AG10803 (cell line): ENCODE measurements at places on chromosomes 13 and 19.

GRCh38 chr19:36665832-36666231, 805 bp downstream of the ZNF461 start:
- no peak for DNase-seq

- peak; percentile 52 for DNase-seq
Measured at GRCh38 chr19:42252365-42253244, 2.3 kb downstream of the ERF start.

- no peak for DNase-seq
Measured at GRCh38 chr19:38443458-38443999, 10.0 kb downstream of the RYR1 start.

DNA sequence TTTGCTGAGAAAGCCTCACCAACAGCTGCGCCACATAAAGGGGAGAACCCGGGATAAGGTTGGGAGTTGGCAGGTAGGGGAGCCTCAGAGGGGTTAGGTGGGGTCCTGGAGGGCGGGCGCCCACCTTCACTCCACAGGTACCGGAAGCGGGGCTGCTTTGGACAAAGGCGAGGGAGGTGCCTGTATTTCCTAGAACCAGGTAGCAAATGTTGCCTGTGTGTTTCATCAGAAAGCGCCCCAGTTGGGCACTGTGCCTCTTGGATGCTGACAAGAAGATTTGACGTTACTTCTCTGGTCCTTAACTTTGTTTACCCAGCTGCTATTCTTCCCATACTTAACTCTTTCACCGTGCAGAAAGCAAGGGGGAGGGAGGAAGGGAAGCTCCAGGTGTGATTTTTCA, 278.9 kb downstream of the ZNF536 start:
- no peak for DNase-seq

DNA sequence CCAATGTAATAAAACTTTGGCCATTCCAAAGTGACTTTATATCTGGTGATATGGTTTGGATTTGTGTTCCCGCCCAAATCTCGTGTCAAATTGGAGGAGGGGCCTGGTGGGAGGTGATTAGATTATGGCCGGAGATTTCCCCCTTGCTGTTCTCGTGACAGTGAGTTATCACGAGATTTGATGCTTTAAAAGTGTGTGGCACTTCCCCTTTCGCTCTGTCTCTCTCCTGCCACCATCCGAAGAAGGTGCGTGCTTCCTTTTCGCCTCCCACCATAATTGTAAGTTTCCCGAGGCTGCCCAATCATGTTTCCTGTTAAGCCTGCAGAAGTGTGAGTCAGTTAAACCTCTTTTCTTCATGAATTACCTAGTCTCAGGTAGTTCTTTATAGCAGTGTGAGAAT, 9.3 kb upstream of the NALCN start:
- DNase-seq: no peak

- no peak for DNase-seq
Measured at GRCh38 chr19:57648331-57649003, 15.5 kb downstream of the ZNF211 start.

DNA sequence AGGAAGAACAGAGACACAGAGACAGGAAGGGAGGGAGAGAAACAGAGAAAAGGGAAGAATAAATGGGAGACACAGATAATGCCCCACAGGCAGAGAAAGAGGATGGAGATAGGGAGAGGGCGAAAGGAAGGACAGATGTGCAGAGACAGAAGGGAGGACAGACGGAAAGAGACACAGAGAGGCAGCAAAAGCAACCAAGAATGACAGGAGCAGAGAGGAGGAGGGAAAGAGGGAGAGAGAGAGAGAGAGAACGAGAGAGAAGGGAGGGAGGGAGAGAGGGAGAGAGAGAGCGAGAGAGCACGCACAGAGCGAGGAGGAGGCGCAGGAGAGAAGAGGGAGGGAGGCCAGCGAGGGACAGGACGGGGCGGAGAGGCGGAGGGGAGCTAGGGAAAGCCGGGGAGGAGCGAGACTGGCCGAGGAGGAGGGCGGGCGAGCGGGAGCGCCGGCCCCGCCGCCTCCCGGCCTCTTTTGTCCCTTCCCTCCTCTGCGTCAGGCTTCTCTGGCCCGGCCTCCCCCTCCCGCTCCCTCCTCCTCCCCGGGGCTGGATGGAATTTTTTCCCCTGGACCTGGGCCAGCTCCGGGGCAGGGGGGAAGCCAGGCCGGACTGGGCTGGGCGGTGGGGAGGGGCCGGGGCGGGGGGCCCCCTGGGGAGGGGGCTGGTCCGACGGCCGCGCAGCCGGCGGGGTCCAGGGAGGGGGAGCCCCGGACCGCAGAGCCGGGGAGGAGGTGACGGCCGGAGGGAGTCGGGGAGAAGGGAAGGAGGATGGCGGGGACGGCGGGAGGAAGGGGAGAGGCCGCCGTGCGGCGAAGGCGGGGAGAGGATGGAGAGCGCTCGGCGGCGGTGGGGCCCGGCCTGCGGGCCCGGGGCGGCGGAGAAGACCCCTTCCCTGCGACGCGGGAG, 4.2 kb upstream of the SPACA6 start:
- DNase-seq: peak; percentile 97

- no peak for DNase-seq
Measured at GRCh38 chr13:75607447-75607846, 28.7 kb upstream of the LMO7 start.

GRCh38 chr13:25252225-25252624, 35.1 kb downstream of the MTMR6 start:
- no peak for DNase-seq

DNA sequence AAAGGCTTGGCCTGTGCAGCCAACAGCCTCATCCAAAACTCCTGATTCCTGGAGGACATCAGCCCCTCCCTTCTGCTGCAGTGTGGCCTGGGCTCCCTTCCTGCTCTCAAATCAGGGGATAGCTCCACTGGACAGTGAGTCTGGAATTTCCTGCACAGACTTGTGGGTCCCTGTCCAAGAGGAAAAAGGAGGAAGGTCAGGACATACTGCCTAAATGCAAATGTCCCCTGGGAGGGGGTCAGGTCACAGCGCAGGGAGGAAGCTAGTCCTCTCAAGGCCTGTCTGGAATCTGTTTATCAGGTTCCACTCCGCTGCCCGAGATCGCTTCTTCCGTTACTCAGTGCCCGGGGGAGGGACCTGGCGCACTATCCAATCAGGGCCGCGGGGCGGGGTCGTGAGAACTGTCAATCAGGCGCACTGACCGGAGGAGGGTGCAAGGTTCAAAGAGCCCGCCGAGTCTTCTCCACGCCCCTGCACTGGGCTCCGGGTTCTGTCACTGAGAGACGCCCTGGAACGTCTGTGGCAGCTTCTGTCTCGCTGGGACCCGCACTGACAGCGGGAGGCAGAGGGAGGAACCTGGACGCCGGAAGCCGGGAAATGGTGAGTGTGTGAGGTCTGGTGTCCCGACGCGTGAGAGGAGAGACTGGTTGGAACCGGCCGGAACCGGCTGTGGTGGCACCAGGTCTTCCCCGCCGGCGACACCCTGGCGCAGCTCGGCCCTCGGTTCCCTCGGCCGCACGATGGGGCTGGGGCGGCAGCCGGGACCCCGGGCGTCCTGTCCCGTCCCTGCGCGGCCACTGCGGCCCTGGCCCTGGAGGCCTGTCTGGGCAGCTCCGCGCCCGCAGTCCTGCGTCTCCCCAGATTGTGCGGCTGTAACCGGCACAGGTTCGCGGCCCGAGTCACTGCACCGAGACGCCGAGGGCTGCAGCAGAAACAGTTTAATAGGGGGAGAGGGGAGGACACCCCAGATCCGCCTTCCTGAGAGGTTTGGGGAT, at the start of gene ZNF441:
Gene ZNF441 (plus strand): TSS at position 404 of the 995 bp plus-strand sequence. CDS start 194 bp downstream, at position 598.
- peak; percentile 93 for DNase-seq

DNA sequence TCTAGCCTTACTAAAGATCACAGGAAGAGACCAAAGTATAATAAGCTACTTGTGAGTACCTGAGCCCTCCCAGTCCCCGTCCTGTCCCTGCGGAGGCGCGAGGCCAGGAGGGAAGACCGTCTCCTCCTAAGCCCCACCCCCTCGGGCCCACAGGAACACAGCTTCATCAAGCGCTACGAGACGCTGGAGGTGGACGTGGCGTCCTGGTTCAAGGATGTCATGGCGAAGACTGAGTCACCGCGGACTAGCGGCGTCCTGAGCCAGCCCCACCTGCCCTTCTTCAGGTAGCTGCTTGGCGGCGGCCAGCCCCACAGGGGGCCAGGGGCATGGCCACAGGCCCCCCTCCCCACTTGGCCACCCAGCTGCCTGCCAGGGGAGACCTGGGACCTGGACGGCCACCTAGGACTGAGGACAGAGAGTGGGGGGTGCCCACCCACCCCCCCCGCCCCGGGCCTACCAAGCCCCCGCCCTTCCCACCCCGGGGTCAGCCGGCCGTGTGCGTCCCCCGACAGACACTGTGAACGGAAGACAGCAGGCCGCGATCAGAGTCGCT, 2.4 kb upstream of the TGFBR3L start:
- DNase-seq: no peak
